ENCODE measurements at places on chromosomes 6 and 20. TPM values are rescaled to one million over a fixed set of nuclear protein-coding genes. Genes with fewer than 3 reads are reported as not detected.

DNA sequence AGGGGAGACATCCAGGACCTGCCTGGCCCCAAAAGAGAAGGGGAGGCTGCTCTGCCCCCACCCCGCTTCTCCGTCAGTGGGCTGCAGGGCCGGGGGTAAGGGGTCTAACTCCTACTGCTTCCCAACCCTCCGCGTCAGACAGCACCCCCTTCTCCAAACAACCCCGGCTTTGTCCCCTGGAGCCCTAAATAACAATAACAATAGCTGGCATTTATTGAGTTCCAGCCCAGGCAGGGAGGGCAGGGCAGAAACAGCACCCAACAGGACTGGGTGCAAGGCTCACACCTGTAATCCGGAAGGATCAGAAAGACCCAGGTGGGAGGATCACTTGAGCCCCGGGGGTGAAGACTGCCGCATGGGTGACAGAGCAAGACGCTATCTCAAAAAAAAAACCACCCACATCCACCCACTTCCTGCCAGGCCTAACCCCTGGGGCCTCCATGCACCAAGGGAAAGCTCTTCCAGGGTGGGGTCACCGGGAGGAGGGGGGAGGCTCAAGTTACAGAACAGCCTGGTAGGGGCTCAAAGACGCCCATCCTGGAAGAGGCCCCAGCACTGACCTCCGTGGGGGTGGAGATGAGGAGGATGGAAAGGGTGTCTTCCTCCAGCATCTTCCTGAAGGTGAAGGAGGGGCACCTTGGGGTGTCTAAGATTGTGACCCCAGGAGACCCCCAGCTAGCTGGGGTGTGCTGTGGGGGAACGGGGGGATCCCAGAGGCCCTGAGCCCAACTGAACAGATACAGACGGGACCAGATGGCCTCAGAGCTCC, 1.3 kb upstream of the FNDC11 start:
- no peak for DNase-seq

- no peak for DNase-seq
These were observed 224.7 kb downstream of the PLCB1 start for GRCh38 chr20:8356806-8357205.

DNA sequence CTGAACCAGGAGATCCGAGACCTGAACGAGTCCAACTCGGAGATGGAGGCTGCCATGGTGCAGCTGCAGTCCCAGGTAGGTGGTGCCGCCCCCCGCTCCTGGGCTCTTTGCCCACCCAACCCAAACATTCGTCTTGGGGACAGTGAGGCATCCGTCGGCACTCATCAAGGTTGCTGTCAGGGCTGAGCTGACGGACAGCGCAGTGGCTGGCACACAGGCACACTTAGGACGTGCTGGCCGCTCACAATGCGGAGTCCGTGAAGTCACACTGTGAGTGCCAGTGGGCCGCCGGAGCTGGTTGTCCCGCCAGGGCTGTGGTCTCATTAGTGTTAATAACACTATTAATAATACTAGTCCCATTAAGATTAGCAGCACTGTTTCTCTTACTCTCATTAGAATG, 18.2 kb upstream of the PCMTD2 start:
- no peak for DNase-seq

DNA sequence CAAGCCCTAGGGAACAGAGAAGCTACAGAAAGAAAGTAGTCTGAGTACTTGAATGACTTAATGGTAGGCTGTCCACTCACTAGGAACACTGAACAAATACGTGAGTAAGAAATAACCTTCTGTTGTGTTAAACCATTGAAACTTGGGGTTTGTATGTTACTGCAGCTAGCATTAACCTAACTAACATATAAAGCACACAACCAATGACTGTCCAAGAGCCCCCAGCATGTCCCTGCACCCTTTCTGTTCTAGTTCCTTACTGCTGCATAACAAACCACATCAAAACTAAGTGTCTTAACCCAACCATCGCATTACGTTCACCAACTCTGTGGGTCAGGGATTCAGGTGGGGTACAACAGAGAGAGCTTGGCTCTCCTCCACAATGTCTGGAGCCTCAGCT, 10.5 kb upstream of the RNF8 start:
- DNase-seq: no peak

DNA sequence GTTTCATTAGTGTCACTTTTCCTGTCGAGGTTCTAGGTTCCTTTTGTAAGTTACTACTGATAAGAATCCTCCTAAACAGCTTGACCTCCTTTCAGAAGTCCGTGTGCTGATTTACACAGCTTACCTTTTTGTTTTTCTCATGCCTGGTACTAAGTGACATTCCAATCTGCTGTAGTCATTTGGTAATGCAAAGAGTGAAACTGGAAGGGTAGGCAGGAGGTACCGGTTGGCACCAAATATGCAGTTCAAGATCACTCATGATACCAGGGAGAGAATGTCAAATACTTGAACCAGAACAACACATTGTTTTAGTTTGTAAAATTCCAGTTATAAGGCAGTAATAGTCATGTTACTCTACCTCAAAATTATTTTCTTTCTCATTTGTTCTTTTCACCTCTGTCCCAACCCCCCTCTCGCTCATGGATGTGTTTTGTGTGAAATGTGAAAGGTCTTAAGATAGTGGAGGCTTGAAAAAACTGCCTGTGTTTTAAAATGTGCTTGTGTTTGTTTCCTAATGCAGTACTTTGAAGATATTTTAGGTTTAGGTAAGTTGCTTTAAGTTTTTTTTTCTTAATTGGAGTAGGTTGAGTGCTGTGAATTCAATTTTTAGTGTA, 23.2 kb downstream of the AFDN start:
- no peak for DNase-seq

DNA sequence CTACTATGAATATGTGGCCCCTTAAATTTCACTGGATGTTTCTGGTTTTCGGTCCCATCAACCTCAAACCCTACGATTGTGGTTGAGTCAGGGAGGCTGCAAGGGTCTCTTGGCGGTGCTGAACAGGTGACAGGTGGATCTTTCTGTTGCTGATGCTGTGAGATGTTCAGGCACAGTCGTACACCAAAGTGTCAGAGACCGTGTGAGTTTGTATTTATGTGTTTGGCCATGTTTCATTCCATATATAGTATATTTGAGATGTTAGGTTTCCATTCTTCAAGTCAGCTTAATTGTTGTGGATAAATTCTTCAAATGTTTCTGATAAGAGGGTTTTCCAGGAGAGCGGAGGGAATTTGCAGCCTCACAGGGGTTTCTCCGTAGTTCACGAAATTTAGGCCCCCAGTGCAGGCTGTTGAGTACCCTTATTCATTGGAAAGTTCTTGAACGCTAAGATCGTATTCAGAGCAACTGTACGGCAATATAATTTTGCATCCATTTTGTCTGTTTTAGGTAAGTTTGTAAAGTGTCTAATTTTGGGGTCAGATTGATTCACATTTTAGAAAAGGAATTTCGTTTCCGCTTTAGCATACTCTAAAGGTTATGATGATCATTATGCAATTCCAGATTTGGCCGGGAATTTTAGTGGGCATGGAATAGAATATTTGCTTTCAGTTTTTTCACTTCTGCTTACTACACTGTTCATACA, 1.2 kb downstream of the TAB2 start:
- no peak for DNase-seq

- no peak for DNase-seq
These were observed 33.8 kb downstream of the STX7 start for GRCh38 chr6:132479131-132479530.

DNA sequence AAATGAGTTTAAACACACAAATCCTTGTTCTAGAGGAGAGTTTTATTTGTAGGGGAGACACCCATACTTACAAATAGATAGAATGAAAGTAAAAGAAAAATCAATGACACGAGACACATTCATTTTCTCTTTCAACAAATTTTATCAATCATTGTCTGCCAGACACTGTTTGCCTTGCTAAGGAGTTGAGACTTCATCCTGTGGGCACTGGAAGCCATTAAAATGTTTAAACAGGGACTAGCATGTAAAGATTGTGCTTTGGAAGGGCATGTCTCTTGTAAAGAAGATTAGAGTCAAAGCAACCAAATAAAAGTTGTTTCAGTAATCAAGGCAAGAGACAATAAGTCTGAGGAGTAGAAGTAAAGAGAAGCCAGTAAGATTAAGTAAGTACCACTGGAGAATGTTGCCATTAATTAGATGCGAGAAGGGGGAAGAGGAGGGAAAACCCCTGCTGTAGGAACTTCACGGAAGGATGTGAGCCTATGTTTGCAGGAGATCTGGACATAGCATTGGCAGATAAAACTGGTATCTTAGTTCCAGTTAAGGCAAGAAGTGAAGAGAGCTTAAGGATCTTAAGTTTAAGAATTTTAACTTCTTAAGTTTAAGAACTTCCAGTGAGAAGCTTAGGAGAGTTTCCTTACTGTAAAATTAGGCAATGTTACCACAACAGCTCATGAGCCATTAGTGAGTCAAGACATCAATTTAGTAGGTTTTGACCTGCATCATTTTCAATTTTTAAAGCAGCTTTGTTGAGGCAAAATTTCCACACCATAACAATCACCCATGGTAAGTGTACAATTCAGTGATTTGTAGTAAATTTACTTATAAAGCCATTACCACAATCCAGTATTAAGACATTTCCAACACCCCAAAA, 117.0 kb upstream of the UST start:
- DNase-seq: no peak

DNA sequence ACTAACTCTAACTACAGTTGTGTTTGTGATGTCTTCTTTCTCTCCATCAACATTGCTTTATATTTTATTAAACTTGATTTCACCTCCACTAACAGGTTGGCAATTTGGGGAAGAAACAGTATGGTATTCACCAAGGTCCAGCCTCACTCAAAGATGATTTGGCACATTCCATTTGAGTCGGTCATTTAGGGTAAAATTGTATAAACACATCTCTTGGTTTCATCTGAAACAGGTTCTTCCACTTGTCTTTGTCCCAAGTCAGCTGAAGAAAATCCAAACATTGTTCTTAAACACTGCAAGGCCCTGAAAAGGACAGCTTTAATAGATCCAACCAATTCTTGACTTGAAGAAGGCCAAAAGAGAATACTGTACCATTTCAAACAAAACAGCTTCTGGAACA, 104.9 kb upstream of the NT5E start:
- DNase-seq: no peak

- DNase-seq: no peak
These were observed 17.7 kb downstream of the HCK start for GRCh38 chr20:32069711-32070110.

DNA sequence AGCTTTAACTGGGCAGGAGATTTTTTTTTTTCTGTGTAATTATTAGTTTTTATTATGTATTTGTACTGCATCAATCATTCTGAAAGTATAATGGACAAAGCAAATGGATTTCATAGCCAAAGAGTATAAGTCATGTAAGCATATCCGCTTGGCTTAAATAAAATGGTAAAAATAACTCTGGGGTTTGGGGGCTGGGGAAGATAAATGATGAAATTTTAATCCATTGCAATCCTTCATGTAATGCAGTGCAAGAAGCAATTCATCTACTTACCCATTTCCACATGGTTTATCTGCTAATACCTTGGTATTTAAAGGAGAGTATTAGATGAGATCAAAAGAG, 781.4 kb downstream of the QKI start:
- DNase-seq: no peak

- no peak for DNase-seq
These were observed 74.3 kb upstream of the CTNNBL1 start for GRCh38 chr20:37619496-37619895.

- DNase-seq: no peak
These were observed 79.4 kb downstream of the CD24 start for GRCh38 chr6:106894978-106895702.

DNA sequence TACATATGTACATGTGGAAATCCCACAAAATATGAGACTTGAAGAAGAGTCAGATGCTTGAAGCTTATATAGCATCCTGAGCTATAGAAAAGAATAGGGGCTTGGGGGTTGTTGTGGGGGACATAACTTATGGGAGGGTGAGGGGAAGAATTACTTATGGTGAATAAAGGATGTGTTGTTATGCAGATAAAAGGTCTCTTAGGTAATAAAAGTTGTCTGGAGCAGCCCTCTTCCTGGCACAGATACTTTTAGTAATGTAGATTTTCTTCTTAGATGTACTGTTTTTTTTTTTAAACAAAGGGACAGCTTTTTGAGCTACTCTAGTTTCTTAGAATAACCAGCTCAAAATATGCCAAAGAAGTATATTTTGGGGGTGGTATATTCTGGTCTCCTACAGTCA, 35.9 kb downstream of the CHMP4B start:
- DNase-seq: no peak

DNA sequence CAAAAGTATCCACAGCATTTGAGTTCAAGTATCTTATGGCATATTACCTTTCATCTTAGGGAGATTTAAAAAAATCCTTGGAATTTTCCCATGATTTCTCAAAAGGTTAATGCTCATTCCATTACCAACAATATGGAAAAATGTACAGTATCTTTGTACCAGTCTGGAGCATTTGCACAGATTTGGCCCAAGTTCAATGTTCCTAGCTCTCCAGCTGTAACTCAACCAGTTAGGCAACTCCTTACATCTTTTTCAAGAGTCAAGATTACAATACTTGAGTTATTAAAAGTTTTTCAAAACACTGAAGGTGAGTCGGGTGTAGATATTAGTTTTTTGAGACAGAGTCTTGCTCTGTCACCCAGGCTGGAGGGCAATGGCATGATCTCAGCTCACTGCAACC, 1.0 kb downstream of the OR2J2 start:
- DNase-seq: no peak

DNA sequence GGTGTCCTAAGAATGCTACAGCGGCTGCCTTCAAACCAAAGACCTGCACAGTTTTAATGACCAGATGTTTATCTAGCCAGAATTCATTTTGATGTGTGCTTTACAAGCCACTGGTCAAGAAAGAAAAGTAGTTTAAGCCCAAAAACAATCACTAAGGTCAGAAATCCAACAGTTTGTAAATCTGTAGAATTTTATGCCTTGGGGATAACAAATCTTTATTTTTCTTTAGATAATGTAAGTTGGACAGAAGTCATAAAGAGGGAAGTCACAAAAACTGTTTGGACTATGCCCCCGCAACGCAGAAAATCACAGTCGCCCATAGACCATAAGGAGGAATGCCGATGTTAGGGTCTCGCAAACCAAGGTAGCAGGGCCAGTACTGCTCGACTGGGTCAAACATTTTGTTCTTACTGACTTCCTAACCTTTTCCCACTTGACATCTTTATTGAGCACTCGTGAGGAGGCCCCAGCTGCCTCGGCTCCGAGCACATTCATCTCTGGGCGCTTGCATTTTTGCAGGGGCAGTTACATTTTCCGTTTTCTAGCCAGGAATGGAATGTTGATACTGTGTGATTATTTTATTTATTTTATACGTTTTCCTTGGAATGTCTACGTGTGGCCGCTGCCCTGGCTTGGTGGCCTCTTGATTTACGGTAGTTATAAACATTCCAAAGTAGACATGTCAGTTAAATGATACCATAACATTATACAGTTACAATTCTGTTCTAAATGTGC, 56.7 kb upstream of the APCDD1L start:
- DNase-seq: no peak

PTK6 gene
- 0.32 TPM for total RNA-seq

NHLRC1 gene
- total RNA-seq: 1.2 TPM

DNMT3B gene
- total RNA-seq: 638 TPM

SCAND1 gene
- total RNA-seq: 94.6 TPM

ADGRF5 gene
- total RNA-seq: 0.11 TPM

COL21A1 gene
- 4.4 TPM for total RNA-seq

HTR1E gene
- 0.09 TPM for total RNA-seq

DYNLT2 gene
- 1.5 TPM for total RNA-seq

BANF2 gene
- total RNA-seq: not detected

FBXO30 gene
- 11.8 TPM for total RNA-seq

CST3 gene
- 68.5 TPM for total RNA-seq

ABRACL gene
- total RNA-seq: 117 TPM

GNAS-AS1 gene
- 13.4 TPM for total RNA-seq

PSORS1C1 gene
- total RNA-seq: 0.34 TPM

Measured in WTC11 (cell line).